ENCODE measurements at places on chromosomes 2 and 18.

GRCh38 chr2:64318476-64318748 is 135.6 kb upstream of the LGALSL start:
- peaks cover 46% of the 10 kb centered on the region for H3K27me3 ChIP-seq
- H3K36me3 ChIP-seq: no peaks in the 10 kb centered on the region
- no peak overlapping the region for H3K4me3 ChIP-seq
- no peak overlapping the region for H3K27ac ChIP-seq

- H3K4me1 ChIP-seq: no peaks in the 10 kb centered on the region
- no peaks in the 10 kb centered on the region for H3K27me3 ChIP-seq
- H3K27ac ChIP-seq: no peak overlapping the region
Measured at GRCh38 chr2:95006588-95006987, 18.9 kb upstream of the MAL start.

DNA sequence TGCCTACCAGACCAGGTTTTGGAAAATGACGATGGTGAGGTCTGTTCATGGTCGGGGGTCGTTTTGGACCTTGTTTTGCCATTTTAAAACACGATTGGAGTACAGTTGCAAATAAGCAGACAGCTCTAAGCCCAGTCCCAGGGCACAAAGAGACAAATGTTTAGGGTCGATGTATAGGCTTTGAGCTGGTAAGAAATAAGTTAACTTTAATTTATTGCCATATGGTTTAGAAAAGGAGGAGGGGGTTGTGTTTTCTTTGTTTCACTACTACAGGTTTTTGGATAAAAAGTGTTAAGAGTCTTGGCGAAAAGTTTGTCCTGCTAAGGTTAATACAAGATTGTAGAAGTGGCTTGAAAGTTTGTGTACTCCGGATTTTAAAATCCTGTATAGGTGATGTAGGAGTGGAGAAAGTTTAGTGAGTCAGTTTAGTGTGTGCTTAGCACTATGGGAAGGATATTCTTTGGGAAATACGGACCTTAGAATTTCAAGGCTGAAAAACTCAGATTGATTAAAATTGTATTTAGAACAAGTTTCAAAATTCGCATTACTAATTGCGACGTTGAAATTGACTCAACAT is 1.3 kb downstream of the KCMF1 start:
- H3K4me1 ChIP-seq: peaks cover 23% of the 10 kb centered on the region
- no peak for DNase-seq
- peak overlapping the region; percentile 72 for H3K4me3 ChIP-seq
- H3K27ac ChIP-seq: peak overlapping the region; percentile 90

GRCh38 chr2:189439342-189439741 is 1.9 kb upstream of the WDR75 start:
- DNase-seq: no peak
- H3K4me1 ChIP-seq: peaks cover 13% of the 10 kb centered on the region
- no peaks in the 10 kb centered on the region for H3K27me3 ChIP-seq
- H3K27ac ChIP-seq: no peak overlapping the region

DNA sequence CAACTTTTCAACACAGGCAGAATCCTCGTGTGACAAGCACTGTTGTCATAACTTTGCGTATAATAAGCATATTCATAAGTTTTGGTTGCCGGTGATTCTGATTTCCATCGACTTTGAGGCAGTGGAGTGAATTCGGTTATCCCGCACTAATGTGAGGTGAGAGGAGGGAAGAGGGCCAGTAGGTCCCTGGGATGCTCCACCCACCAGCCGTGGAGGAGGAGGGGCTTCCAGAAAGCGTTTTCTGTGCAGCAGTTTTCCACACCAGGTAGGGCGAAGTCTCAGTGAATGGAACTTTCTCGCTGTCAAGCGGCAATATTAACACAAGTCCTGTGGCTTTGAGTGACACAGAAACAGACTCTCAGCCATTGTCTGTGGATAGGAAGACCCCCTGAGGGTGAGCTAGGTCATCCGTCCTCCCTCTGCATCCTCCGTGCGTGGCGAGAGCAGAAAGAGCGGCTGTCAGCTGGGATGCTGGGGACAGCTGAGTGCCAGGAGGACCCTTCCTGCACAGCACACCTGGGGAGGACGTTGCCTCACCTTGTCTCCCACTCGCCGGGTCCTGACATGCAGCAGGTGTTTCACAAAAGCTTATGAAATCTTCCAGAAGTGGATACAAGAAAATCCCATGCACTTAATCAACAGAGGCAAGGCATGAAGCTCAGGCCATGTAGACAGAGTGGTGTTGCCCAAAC is 67.5 kb downstream of the DCDC2C start:
- H3K27ac ChIP-seq: no peak overlapping the region
- H3K4me3 ChIP-seq: no peak overlapping the region
- peaks cover 2% of the 10 kb centered on the region for H3K27me3 ChIP-seq
- no peaks in the 10 kb centered on the region for H3K36me3 ChIP-seq

GRCh38 chr18:9055626-9056025 is 46.9 kb upstream of the NDUFV2 start:
- DNase-seq: no peak
- no peak overlapping the region for H3K27ac ChIP-seq
- no peak overlapping the region for H3K4me3 ChIP-seq
- no peaks in the 10 kb centered on the region for H3K27me3 ChIP-seq

DNA sequence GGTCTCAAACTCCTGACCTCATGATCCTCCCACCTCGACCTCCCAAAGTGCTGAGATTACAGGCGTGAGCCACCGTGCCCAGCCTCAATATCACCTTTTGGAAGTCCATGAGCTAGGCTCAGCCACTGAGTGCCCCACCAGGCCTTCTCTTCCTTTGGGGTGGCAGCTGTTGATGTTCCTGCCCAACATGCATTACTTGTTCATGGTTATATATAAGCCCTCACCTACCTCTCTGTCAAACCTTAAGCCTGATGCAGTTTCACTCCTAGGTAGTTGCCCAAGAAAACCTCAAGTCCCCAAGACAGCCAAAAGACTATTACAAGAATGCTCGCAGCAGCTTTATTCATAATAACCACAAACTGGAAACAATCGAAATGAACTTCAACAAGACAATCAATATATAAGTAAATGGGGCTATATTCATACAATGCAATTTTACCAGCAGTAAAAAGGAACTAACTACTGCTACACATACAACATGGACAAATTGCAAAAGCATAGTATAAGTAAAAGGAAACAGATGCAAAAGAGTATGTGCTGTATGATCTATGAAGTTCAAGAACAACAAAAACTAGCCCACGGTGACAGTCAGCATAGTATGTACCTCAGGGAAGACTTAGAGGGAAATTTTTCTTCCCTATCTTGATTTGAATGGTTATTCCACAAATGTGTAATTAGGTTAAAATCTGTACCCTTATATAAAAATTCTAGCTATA is 59.6 kb upstream of the REL start:
- peaks cover 3% of the 10 kb centered on the region for H3K27me3 ChIP-seq
- no peak overlapping the region for H3K4me3 ChIP-seq
- no peak for DNase-seq
- H3K4me1 ChIP-seq: no peaks in the 10 kb centered on the region

- DNase-seq: peak; percentile 93
- no peaks in the 10 kb centered on the region for H3K27me3 ChIP-seq
- peak overlapping the region; percentile 33 for H3K27ac ChIP-seq
- no peak overlapping the region for H3K4me3 ChIP-seq
Measured at GRCh38 chr2:190468814-190469569, 60.8 kb downstream of the MFSD6 start.

DNA sequence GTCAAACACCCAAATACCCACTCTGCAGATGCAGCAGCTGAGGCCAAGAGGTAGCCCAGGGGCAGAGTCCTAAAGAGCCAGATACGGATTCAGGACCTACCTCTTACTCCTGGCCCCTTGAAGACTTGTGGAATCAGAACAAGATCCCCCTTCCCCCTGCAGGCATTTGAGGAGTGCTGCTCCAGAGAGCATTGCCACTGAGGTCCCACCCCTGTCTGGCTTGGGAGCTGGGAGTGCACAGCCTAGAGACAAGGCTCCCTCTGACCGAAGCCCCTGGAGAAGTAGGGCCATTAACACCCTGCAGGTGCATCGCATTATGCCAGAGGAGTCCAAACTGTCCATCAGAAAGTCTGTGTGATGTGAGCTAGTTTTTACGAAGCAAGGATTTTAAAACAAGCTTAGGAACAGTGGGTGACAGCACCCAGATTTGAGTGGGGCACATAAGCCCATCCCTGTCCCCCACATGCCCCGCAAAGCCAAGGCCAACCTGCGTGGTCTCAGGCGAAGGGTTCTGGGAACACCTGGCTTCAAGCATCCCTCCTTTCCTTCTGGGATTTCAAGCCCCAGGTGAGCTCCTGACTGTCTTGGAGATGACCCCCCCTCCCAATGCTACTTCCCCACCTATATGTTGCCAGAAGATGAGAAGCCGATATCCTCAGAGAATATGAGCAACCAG is 48.4 kb downstream of the MTERF4 start:
- no peak overlapping the region for H3K4me3 ChIP-seq
- DNase-seq: no peak
- H3K27ac ChIP-seq: no peak overlapping the region
- no peaks in the 10 kb centered on the region for H3K4me1 ChIP-seq
- H3K36me3 ChIP-seq: no peaks in the 10 kb centered on the region

DNA sequence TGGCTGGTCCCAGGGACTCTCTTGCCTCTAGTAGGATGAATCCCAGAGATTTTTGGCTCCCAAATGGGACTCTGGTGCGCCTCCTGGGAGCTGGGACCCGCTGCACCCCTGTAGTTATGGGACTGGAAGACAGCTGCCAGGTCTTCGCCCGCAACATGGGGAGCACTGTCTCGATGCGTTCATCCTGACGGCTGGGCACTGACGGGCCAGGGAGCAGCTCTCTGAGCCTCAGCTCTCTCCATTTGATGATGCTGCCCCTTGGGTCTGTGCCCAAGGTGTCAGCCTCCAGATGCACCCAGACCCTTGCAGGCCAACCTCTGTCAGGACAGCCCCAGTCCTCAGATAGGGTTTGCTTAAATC is 9.3 kb upstream of the ARMC9 start:
- H3K27me3 ChIP-seq: no peaks in the 10 kb centered on the region
- H3K27ac ChIP-seq: no peak overlapping the region
- DNase-seq: no peak

- no peak for DNase-seq
- no peaks in the 10 kb centered on the region for H3K27me3 ChIP-seq
- no peaks in the 10 kb centered on the region for H3K4me1 ChIP-seq
Measured at GRCh38 chr2:241187101-241187917, 1.2 kb upstream of the ANO7 start.

- H3K36me3 ChIP-seq: no peaks in the 10 kb centered on the region
- no peak overlapping the region for H3K27ac ChIP-seq
- H3K27me3 ChIP-seq: no peaks in the 10 kb centered on the region
- H3K4me3 ChIP-seq: no peak overlapping the region
- peaks cover 13% of the 10 kb centered on the region for H3K4me1 ChIP-seq
Measured at GRCh38 chr2:233992513-233993217, 57.8 kb upstream of the SPP2 start.

DNA sequence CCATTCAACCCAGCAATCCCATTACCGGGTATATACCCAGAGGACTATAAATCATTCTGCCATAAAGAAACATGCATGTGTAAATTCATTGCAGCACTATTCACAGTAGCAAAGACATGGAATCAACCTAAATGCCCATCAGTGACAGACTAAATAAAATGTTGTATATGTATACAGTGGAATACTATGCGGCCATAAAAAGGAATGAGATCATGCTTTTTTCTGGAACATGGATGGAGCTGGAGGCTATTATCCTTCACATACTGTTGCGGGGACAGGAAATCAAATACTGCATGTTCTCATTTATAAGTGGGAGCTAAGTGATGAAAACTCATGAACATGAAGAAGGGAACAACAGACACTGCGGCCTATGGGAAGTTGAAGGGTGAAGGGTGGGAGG is 65.1 kb downstream of the EHBP1 start:
- H3K36me3 ChIP-seq: no peaks in the 10 kb centered on the region
- H3K27me3 ChIP-seq: no peaks in the 10 kb centered on the region
- H3K4me1 ChIP-seq: peaks cover 4% of the 10 kb centered on the region
- no peak overlapping the region for H3K27ac ChIP-seq
- no peak for DNase-seq

- H3K27ac ChIP-seq: no peak overlapping the region
- no peak for DNase-seq
- no peaks in the 10 kb centered on the region for H3K27me3 ChIP-seq
- no peaks in the 10 kb centered on the region for H3K4me1 ChIP-seq
- peaks cover 10% of the 10 kb centered on the region for H3K36me3 ChIP-seq
Measured at GRCh38 chr2:223915071-223915470, 30.1 kb downstream of the WDFY1 start.

GRCh38 chr2:36566887-36567286 is 31.1 kb downstream of the FEZ2 start:
- no peaks in the 10 kb centered on the region for H3K27me3 ChIP-seq
- peaks cover 10% of the 10 kb centered on the region for H3K36me3 ChIP-seq
- DNase-seq: no peak

DNA sequence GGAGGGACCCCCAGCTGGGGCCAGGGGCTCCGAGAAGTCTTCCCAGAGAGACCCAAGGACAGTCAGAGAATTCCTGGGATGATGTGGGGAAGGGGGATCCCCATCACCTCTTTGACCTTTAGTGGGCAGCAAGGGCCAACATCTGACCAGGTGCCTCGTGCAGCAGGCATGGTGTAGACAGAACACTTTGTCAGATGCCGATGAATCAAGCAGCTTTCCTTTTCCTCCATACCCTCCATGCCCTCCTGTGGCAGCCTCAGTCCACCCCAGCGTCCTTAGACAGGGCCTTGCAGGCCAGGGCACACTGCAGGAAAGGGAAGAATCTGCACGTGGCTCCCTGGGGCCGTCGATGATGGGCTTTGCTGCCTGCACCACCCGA is 26.3 kb downstream of the GPR55 start:
- peaks cover 26% of the 10 kb centered on the region for H3K27me3 ChIP-seq
- no peaks in the 10 kb centered on the region for H3K36me3 ChIP-seq
- no peak overlapping the region for H3K27ac ChIP-seq
- no peak for DNase-seq
- no peaks in the 10 kb centered on the region for H3K4me1 ChIP-seq
- no peak overlapping the region for H3K4me3 ChIP-seq

DNA sequence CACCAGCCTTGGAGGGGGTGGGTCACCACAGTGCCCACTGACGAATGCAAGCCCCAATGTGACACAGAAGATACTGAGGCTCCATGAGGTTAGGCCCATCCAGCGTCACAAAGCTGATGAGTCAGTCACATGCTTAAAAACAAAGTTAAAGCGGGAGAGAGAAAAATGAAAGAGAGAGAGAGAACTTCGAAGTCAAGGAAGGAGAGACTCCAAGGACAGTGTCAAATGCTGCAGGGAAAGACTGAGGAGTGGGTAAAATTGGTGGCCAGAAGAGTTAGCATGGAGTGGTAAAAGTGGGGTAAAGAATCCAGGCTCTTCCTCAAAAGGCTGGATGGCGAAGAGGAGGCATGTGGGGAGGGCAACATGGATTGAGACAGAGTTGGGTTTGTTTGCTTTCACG is 201.9 kb upstream of the CCDC150 start:
- no peak overlapping the region for H3K4me3 ChIP-seq
- no peak overlapping the region for H3K27ac ChIP-seq
- H3K27me3 ChIP-seq: no peaks in the 10 kb centered on the region
- H3K36me3 ChIP-seq: no peaks in the 10 kb centered on the region
- DNase-seq: no peak
- no peaks in the 10 kb centered on the region for H3K4me1 ChIP-seq

GRCh38 chr2:106798826-106799552 is 87.0 kb downstream of the ST6GAL2 start:
- DNase-seq: no peak
- H3K27me3 ChIP-seq: no peaks in the 10 kb centered on the region
- peaks cover 10% of the 10 kb centered on the region for H3K4me1 ChIP-seq
- no peaks in the 10 kb centered on the region for H3K36me3 ChIP-seq
- H3K4me3 ChIP-seq: no peak overlapping the region
- H3K27ac ChIP-seq: no peak overlapping the region
